ENCODE measurements at places on chromosomes 13 and 19.

- no peak for DNase-seq
Measured at GRCh38 chr19:33239223-33239975, 13.7 kb upstream of the SLC7A10 start.

GRCh38 chr13:112623051-112623711 lies 35.2 kb upstream of the TUBGCP3 start:
- no peak for DNase-seq

DNA sequence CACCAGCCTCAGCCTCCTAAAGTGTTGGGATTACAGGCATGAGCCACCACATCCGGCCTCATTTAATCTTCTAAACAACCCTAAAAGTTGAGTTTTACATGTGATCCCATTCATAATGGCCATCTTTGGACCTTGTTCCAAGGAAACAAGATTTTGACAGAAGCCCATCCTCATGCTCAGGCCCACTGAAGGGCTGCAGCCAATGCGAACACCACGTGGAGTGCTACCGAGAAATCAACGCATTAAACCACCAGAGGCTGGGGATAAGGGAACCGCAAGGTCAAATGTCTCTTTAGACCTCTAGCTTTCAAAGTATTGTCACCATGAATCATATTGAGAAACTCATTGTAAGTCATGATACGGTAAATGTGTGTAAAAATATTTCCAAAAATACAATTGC lies 49.4 kb upstream of the DOCK9 start:
- no peak for DNase-seq

GRCh38 chr13:47146991-47147811 lies 250.3 kb upstream of the HTR2A start:
- DNase-seq = no peak

DNA sequence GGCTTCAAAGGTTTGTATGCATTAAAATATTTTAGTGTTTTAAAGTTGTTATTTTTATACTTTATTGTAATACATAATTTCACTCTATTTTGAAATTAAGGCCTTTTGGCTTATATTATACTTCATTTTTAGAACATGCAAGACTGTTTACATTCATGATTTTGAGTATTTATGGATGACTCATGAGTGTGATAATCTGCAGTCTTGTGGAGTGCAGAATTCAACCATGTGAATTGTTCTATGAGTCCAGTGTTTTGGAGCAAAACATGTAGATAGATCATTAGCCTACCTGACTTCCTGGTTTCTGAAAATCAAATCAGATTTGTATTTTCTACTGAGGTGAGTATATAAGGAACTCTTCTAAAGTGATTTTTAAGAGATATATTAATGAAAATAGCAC lies 241.8 kb downstream of the PCCA start:
- DNase-seq = no peak

DNA sequence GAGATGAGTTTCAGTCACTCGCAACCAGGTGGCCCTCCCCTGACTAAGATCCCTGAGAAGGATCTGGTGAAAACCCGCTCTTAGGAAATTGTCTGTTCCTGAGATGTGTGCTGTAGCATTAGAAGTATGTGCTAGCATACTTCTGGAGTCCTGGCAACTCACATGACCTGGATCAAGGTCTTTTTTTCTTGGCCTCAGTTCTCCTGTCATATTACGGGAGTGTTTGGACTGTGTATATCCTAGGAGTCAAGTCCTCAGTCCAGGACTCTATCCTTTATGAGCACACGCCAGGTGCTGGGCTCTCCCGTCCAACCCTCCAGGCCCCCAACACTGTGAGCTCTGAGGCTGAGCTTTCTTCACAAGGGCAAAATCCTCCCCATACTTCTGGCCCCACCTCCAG lies 156.4 kb downstream of the UQCRFS1 start:
- no peak for DNase-seq

DNA sequence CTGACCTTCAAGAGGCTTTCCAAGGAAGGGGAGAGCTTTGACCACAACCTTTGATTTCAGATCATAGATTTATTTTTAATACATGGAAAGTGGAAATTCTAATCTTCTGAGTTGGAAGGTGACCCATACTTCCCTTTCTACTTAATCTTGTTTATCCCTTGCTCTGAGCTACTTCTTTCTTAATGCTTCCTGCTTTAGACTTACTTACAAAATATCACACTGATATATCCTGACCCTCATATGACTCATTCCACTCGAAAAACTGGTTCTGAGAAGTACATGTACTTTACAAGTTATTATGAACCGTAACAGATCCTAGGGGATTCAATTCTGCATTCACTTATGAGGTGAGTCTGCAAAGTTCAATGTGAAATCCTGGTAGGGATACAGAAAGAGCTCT lies 76.2 kb upstream of the IRS2 start:
- no peak for DNase-seq

- DNase-seq = no peak
Measured at GRCh38 chr13:99982036-99982730, 599 bp downstream of the ZIC2 start.

DNA sequence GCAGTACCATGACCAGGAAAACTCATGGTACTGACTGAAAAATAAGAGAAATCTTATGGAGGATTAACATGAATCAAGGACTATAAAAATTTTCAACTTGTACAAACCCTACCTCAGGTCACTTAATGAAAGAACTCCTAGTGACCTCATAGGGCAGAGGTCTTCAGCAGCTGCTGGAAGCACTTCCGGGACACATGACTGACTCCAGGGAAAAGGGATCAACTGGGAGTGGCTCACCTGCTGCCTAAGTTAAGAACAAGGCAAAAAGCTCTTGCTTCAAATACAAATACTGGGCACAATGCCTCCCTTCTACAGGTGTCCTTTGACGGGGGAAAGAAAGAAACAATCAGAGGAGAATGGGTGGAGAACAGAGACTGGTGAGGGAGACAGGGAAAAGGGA lies 18.6 kb downstream of the DOCK9 start:
- DNase-seq = no peak

GRCh38 chr13:73820688-73821087 lies 313.5 kb downstream of the KLF12 start:
- DNase-seq = no peak

DNA sequence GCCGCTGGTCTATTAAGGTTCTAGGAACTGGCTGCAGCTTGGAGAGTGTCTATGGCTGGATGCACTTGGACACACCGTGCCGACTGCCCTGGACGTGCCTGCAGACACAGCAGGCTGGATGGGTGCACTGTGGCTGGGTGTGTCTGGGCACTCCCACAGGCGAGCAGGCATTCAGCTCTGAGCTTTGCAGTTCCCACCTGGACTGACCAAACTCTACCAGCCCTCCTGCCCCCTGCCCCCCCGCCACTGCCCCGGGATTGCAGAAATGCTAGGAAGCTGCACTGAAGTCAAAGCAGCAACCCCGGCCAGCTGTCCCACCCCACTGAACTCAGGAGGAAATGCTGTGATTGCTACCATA lies 7.0 kb upstream of the LRP3 start:
- no peak for DNase-seq

DNA sequence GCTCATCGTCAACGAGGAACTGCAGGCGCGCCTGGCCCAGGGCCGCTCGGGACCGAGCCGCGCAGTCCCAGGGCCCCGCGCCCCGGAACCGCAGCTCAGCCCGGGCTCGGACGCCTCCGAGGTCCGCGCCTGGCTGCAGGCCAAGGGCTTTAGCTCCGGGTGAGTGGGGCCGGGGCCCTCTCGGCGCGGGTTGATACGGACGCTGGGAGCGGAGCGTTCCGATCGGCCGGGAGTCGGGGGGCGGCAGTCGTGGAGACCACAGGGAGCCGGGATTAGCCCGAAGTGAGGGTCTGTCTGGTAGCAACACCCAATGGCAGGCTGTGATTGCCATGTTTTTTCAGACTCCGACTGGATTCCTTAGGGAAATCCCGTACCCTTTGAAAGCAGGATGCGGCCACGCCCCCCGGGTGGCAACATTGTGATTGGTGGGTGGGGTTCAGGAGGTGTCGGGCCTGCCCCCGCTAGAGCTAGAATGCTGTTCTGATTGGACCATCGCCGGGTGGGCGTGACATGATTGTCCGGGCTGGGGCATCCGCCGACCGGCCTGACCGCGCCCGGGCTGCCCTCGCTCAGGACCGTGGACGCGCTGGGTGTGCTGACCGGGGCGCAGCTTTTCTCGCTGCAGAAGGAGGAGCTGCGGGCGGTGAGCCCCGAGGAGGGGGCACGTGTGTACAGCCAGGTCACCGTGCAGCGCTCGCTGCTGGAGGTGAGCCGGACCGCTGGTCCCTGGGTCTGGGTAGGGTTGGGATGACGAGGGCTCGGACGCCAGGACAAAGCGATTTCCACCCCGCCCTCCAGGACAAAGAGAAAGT lies 11.3 kb downstream of the EPS8L1 start:
- DNase-seq = no peak

GRCh38 chr13:44680746-44681355 lies 104.7 kb upstream of the TSC22D1 start:
- no peak for DNase-seq
